ENCODE measurements at places on chromosomes 13 and 19. TPM values are rescaled to one million over a fixed set of nuclear protein-coding genes. Genes with fewer than 3 reads are reported as not detected.

SLC10A2 gene
- not detected for total RNA-seq

PRR19 gene
- 0.81 TPM for total RNA-seq

RDH8 gene
- total RNA-seq = not detected

DNA sequence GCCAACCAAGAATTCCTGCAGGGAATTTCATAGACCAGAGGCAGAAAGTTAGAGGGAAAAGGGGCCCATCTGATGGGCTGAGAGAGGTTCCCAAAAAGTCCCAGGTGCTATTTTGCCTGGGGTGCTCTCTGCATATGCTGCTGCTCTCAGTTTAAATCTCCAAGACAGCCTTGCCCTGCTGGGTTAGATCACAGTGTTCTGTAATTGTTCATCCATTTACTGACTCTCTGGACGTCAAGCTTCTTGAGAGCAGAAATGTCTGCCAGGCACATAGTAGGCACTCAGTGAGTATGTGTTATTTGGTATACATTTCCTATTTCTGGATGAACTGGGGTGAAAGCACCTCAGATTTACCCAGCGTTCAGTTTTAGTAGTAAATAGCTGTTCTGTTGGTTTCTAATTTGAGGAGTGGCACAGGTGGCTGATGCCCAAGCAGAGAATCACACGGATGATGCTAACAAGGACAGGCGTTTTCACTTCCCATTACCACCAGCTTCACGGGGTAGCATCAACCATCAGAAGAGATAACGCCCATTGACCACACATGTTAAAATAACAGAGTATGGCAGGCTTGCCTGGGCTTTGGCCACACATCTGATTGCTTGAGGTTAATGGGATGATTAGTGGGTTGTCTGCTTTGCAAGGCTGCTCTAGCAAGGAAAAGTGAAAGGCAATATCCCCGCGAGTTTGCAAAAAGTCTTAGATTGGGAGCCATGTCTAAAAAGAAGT lies 161.1 kb downstream of the SLC7A1 start:
- H3K4me3 ChIP-seq = no peak overlapping the region
- no peaks in the 10 kb centered on the region for H3K4me1 ChIP-seq
- no peak for DNase-seq
- peaks cover 11% of the 10 kb centered on the region for H3K27me3 ChIP-seq
- H3K36me3 ChIP-seq = no peaks in the 10 kb centered on the region
- H3K27ac ChIP-seq = no peak overlapping the region

- H3K4me1 ChIP-seq = peaks cover 23% of the 10 kb centered on the region
- H3K27me3 ChIP-seq = no peaks in the 10 kb centered on the region
- no peak for DNase-seq
- no peak overlapping the region for H3K4me3 ChIP-seq
- peaks cover 3% of the 10 kb centered on the region for H3K36me3 ChIP-seq
- H3K27ac ChIP-seq = no peak overlapping the region
These were observed 10.2 kb downstream of the TSC22D1 start for GRCh38 chr13:44565881-44566280.

DNA sequence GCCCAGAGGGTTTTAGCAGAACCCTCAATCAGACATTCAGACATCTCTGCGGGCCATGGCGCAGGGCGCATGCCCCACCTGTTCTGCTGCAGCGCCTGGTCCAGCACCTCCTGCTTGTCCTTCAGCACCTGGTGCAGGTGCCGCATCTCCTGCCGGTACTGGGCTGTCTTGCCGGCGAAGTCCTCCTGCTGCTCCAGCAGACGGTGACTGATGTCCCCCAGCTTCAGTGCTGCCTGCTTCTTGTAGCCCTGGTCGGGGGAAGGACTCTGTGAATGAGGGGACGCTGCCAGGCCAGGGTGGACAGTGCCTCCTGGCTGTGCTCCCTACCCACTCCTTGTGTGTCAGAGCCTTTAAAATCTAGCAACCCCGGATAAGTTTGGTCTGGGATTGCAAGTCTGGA lies 12.2 kb upstream of the SLC7A9 start:
- DNase-seq = no peak
- peaks cover 7% of the 10 kb centered on the region for H3K36me3 ChIP-seq
- no peaks in the 10 kb centered on the region for H3K27me3 ChIP-seq

DNA sequence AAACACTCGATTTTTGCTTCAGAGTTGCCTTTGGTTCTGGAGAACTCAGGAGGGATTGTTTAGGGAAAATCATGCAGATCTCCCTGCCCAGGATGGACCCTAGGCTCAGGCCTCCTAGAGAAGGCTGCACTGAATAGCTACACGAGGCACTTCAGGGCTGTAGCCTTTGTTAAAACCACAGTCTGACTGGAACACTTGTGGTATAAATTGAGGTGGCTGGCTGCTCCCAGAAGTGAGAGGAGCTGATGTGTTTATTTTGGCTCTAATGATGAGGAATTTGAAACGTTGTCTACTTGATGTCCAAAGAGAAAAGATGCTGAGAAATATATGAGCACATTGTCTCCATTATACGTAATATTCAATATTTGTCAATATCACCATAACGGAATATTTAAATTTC lies 762.1 kb upstream of the ARGLU1 start:
- no peaks in the 10 kb centered on the region for H3K4me1 ChIP-seq
- no peak overlapping the region for H3K27ac ChIP-seq
- no peak for DNase-seq
- no peaks in the 10 kb centered on the region for H3K27me3 ChIP-seq
- no peak overlapping the region for H3K4me3 ChIP-seq

DNA sequence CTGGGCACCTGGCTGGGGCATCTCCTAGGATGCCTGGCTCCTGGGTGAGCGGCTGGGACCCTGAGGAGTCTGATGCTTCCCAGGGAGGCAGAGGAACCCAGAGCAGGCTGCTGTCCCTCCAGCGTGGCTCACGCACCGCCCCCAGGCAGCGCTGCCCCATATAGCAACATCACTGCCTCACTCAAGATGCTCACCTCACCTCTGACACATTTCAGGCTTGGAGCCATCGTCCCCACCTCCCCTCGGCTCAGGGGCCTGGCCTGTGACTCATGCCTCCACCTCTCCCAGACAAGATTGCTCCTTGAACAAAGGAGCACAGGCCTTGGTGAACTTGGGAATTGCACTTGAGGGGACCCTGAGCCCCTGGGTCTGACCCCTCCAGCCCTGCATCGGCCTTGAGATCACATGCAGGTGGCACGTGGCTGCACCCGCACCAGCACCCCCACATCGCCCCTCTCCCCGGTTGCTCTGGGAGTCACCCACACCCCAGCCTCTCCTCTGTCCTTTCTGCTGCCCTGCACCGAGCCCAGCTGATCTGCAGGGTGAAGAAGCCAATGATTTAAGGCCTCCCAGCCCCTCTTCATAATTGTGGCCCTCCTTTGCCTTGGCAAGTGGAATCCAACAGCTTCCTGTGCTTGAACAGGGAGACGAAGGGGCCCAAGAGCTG lies 11.2 kb downstream of the CEBPA start:
- no peak overlapping the region for H3K4me3 ChIP-seq
- H3K4me1 ChIP-seq = peaks cover 6% of the 10 kb centered on the region
- peaks cover 6% of the 10 kb centered on the region for H3K27me3 ChIP-seq
- no peak overlapping the region for H3K27ac ChIP-seq

WDR88 gene
- total RNA-seq = not detected

SIAH3 gene
- total RNA-seq = 0.07 TPM
